CD4-positive, alpha-beta T cell treated with Interleukin-10 for 1 hour (primary cell): ENCODE measurements at places on chromosomes 6 and 20.

GRCh38 chr6:88059191-88059590 lies 11.6 kb downstream of the SPACA1 start:
- no peak for DNase-seq

DNA sequence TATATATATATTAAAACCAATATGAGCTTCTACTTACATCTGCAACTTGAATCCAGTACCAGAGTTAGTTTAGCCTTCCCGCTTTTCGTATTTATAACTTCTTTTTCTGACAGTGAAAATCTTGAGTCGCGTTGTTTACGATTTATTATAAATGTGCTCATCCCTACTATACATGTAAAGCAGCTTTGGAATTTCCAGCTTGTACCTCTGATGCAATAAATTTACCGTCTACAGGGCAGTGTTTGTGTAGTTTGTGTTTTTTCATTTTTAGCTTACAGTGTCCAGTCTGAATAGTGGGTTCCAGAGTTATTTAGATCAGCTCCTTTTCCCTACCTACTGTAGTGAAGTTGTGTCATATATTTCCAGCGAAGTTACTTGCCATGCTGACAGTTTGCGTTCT lies 66.3 kb downstream of the TIAM2 start:
- no peak for DNase-seq

GRCh38 chr6:141158740-141159139 lies 974.0 kb upstream of the GJE1 start:
- no peak for DNase-seq

DNA sequence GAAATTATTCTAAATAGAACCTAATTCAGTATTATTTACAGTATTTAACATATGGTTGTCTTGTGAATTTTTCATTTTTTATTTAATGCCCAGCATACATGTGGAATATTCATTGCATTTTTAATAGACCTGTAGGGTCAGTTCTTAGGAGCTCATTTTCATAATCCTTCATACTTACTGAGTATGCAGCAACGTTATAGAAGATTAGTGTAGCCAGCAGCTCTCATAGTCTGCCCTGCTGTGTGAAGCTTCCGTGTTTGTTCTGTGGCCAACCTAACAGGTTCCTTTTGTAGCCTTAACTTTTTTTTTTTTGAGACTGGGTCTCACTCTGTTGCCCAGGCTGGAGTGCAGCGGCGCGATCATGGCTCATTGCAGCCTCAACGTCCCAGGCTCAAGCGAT lies 261.4 kb downstream of the ARID1B start:
- DNase-seq = no peak

- no peak for DNase-seq
Measured at GRCh38 chr6:108831104-108831503, 17.1 kb upstream of the ARMC2 start.

- no peak for DNase-seq
Measured at GRCh38 chr20:15267935-15268334, 930.5 kb upstream of the FLRT3 start.

DNA sequence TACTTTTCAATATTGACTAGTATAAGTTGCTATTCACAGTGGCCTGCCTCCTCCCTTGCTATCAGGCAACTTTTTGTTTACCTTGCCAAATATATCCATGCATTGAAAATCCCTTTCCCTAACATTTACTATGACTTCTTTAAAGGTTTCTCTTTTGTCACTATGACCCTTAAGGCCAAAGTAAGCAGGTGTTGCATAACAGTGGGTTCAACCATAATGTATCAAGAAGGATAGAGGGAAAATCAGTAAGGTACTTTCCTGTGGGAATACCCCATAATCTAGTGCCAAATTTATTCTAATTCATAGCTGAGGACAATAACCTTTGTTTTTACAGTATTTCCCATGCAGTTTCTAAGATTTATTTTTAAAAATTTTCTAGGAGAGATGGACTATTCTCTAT lies 527.6 kb downstream of the CDKAL1 start:
- DNase-seq = no peak

DNA sequence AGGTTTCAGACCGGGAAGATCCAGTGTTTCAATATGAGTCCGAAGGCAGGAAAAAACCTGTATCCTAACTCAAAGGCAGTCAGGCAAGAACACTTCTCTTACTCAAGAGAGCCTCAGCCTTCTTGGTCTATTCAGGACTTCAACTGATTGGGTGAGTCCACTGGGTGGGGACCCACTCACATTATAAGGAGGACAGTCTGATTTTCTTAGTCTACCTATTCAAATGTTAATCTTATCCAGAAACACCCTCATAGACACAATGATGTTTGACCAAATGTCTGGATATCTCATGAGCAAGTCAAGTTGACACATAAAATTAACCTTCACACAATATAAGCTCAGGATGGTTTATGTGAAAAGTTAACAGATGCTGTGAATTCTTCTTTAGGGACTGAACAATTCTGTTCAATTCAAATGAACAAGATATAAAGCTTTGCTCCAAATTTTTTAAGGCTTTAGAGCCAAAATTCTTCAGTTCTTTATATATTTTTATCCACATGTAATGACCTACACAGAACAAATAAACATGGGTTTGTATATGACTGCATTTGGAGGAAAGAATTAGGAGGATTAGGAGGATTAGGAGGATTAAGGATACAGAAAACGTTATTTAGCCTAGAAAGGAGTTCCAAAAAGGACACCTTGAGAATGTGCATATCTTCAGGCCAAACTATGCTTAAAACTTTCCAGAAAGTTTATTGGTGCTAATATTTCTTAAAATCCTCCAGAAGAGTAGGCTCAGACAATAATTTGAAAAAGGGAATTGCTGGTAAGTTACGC lies 35.3 kb upstream of the LAMA2 start:
- no peak for DNase-seq

DNA sequence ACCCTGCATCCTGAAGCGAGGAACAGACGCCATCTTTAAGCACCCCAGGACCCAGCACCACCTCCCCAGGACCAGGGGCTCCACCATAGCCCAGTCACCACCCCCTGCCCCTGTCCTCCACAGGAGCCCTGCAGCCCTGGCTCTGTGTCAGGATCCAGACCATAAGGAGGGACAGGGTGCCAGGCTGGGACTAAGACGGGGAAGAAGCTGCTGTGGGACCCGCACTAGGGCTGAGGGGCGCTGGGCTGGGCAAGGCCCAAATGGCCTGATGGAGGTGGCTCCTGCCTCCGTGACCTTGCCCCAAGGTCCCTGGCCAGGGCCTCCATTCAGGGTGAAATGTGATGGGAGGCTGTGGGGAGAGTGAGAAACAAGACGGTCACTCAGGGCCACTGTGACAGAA lies 385.6 kb downstream of the TAF4 start:
- DNase-seq = no peak
